ENCODE measurements at places on chromosomes 6 and 20.

GRCh38 chr20:31505903-31506302 is 8.3 kb upstream of the HM13 start:
- DNase-seq, result no peak

GRCh38 chr20:34262488-34263288 is 21.5 kb downstream of the ASIP start:
- DNase-seq, result peak; percentile 26

DNA sequence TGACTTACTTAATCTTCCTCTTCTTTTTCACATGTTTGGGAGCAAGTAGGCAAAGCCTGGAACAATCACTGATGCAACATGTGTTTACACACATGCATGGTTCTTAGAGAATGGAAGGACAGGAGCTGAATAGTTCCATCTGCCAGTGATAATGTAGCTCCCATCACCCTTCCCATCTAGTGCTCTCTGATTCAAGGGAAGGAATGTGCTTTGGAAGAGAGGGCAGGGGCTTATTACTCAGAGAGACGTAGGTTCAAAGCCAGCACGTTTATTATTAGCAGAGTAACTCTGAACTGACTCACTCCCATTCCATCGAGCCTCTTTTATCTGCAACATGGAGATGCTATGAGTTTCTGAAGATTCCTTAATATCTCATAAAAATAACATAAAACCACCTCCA is 211.9 kb downstream of the GMPR start:
- DNase-seq, result no peak

DNA sequence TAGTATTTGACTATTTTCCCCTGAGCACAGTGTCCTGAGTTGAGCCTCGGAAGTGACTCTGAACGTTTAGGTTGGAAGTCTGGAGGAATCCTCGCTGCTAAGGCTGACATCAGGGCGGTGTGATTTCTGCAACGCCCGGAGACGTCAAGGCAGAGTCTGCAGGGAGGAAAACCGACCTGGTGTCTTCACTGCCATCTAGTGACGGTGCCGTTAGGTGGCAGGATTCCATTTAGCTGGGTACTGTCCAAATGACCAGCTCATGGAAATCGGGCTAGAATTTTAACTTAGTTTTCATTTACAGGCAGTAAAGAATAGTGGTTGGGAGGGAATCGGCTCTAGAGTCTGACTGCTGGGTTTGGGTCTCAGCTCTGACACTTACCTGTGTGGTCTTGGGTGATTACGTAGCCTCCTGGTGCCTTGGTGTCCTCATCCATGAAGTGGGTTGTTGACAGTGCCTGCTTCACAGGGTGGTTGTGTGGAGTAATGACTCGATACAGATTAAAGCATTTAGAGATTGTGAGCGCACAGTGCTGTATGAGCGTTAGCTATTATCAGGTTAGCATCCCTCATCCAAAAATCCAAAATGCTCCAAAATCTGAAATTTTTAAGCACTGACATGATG is 35.0 kb downstream of the FOXF2 start:
- no peak for DNase-seq

DNA sequence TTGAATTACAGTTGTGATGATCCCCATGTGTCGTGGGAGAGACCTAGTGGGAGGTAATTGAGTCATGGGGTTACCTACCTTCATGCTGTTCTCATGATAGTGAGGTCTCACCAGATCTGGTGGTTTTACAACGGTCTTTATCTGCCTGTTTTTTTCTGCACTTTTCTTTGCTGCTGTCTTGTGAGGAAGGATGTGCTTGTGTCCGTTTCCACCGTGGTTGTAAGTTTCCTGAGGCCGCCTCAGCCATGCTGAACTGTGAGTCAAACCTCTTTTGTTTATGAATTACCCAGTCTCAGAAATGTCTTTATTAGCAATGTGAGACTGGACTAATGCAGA is 6.5 kb upstream of the RANBP9 start:
- no peak for DNase-seq

GRCh38 chr6:6003621-6004366 is 2.9 kb downstream of the NRN1 start:
- DNase-seq, result no peak

DNA sequence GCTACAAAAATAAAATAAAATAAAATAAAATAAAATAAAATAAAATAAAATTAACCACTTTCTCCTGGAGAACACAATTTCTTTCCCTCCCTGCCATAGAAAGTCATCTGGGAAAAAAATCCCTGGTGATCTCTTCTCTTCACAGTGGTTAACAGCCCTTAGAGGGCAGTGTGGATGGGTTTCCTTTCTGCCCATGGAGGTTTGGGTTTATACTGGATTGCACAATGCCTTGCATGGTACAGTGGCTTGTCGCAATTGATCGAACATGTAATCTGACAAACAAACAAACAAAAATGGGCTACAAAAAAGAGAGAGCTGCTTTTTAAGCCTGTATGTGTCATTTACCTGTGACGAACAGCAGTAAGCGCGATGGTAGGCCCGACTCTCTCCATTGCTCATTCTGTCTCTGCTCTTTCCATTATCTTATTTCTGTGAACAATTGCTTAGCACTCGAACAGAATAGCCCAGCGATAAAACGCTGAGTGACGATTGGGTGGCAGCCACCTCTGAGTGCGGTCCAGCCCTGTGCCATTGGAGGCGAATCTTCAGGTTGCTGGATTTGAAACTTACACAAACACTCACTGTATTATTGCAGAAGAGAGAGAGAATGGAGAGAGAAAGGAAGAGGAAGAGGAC is 166.1 kb downstream of the CD83 start:
- no peak for DNase-seq

GRCh38 chr20:53493311-53493857 is 100.3 kb downstream of the ZNF217 start:
- no peak for DNase-seq

DNA sequence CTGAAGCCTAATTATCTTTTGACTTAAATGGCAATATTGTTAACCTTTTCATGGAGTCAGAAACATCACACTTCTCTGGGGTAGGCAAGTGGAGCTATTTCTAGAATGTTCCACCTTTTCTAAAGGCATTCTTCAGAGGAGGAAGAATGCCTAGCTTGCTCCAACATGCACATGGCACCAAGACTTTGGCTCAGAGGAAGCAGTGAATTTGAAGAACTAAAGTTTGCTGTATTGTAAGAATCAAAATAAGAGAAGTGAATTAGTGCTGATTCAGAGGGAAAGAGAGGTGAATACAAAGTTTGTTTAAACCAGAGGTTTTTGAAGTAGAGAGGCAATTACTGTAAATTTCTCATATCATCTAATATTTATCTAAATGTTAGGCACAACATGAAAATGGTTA is 92.2 kb downstream of the SOBP start:
- DNase-seq, result no peak

DNA sequence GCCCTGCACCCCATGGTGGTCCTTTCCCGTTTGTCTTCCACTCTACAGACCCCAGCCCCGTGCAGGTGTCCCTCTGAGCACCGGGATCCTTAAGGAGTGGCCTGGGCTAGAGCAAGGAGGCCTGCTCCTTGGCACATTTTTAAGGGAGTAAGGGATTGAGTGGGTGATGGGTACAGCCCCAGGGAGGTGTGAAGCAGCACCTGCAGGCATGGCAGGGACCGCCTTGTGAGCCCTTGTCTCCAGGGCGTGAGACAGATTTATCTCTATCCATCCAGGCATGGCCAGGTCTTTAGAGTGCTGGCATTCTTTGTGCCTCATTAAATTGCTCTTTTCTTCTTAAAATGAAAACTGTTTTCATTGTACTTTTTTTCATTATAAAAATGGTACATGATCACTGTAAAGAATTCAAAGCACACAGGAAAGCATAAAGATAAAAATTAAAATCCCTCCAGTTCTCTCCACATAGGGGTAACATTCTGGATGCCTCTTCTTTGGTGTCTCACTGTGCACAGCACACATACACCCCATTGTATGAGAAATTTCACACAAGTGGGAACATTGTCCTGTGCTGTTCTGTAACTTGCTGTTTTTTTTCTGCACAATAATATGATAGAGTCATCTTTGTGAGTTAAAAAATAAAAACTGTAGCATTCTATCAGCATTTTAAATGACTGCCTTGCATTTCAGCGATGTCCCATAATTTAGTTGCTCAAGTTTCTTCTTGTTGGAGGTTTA is 31.9 kb upstream of the ZNF831 start:
- no peak for DNase-seq

DNA sequence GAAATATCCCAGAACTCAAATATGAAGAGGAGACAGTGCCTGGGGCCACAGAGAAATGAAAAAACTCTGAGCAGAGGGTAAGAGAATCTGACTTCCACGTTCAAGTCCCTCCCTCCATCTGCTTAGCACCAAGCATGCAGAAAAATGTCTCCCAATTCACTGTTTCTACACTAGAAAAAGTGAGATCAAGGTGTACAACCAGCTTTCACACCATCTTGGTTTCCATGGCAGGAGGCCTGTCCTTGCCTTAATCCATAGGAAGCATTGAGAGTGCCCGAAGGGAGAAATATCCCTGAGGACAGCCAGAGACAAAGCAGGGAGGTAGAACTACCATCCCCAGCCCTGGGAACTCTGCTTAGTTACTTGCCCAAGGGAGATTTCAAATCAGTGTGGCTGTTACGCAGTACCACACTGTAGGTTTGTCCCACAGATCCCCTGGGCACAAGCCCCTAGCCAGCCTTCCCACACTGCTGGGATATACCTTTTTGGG is 82.9 kb downstream of the SCML4 start:
- no peak for DNase-seq

GRCh38 chr6:163661272-163661671 is 246.8 kb downstream of the QKI start:
- no peak for DNase-seq

DNA sequence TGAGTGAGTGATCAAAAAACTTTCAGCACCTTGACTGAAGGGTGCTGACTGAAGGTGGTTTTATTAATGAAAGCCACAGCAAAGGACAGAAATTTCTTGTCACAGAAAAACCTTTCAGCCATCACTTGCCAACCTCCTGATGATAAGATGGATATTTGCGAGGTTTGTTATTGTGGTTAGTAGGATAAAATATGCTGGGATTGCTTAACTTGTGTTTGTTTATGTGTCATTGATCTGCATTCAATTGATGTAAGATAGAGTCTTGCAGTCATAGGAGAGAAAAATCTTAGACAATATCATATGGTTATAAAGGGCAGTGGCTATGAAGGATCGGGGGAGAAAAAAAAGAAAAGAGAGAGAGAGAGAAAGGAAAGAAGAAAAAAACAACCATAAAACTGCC is 1.2 kb downstream of the TSBP1 start:
- no peak for DNase-seq

DNA sequence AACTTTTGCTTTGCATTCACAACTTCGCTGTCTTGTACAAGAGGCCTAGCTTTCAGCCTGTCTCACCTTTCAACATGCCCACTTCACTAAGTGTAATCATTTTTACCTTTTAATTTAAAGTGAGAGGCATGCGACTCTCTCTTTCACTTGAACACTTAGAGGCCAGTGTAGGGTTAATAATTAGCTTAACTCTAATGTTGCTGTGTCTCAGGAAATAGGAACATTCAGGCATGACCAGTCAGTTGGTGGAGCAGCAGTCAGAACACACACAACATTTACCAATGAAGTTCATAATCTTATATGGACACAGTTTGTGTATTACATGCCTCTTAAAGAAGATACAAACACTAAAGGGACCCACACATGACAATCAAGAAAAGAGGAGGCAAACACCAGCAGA is 47.6 kb downstream of the HTR1B start:
- DNase-seq, result no peak

- DNase-seq, result no peak
Measured at GRCh38 chr6:164756142-164756541, 553.3 kb downstream of the C6orf118 start.

DNA sequence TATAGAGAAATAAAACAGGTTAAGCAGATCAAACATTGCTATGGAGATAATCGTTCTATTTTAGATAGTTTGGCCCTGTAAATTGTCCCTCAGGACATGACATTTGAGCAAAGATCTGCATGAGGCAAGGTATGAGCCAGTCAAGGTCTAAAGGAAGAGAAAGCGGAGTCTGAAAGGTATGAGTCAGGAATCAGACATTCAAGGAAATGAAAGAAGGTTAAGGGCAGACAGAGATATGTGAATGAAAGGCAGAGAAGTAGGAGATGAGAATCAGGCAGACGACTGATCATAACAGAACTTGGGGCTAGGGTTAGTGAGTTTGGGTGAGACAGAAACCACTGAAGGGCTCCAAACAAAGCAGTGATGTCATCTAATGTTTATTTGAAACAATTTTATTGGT is 775.8 kb downstream of the MAFB start:
- DNase-seq, result no peak

- DNase-seq, result no peak
Measured at GRCh38 chr6:84447651-84448050, 220.2 kb upstream of the CEP162 start.
